GM23248 (cell line): ENCODE measurements at places on chromosomes 16 and 17.

- DNase-seq, result no peak
- no peaks in the 10 kb centered on the region for H3K27me3 ChIP-seq
Observed at GRCh38 chr16:49490321-49490705, 116.7 kb downstream of the C16orf78 start.

- no peak within 1 kb of the TSS for H3K27ac ChIP-seq
- H3K4me1 ChIP-seq, result no peaks in the 10 kb centered on the region
- peak within 1 kb of the TSS; percentile 61 for H3K4me3 ChIP-seq
- no peaks in the 10 kb centered on the region for H3K36me3 ChIP-seq
Observed at GRCh38 chr17:55264645-55265298, at the start of gene HLF. Gene HLF (plus strand): TSS chr17:55264960. CDS start chr17:55265485, 525 bp downstream.

DNA sequence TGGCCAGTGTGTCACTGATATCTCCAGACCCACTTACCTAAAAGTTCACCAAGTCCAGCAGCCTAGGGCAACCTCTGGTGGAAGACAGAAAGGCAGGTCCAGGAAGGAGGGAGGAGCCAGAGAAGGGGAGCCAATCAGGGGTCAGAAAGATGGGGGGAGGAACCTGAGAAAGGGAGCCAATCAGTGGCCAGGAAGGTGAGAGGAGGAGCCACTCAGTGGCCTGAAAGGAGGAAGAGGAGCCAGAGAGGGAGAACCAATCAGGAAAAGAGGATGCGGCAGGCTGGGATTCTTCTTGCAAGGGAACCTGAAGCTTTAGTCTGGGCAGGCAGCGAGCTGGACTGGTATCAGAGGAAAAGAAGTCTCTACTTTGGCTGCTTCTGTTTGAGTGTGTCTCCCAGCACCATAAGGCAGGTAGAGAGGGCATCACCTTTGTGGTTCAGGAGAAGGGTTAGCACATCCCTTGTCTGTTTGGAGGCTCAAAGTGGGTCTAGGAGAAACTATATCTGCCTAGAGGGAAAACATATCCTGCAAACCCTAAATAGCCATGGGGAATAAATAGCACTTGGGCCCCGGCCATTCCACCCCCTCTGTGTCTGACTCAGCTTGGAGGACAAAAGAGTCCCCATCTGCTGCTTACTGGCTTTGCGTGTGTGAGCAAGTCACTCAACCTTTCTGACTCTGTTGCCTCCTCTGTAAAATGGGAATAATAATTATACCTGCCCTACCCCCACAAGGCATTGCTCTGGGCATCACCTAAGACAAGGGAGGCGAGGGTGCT, 43.4 kb upstream of the CRHR1 start:
- peaks cover 14% of the 10 kb centered on the region; the same call in 1 of the 2 replicates for H3K27me3 ChIP-seq
- peaks cover 3% of the 10 kb centered on the region; the same call in 1 of the 2 replicates for H3K4me1 ChIP-seq
- peak; percentile 61 for DNase-seq
- no peaks in the 10 kb centered on the region for H3K36me3 ChIP-seq
- no peak overlapping the region for H3K4me3 ChIP-seq
- H3K27ac ChIP-seq, result no peak overlapping the region

DNA sequence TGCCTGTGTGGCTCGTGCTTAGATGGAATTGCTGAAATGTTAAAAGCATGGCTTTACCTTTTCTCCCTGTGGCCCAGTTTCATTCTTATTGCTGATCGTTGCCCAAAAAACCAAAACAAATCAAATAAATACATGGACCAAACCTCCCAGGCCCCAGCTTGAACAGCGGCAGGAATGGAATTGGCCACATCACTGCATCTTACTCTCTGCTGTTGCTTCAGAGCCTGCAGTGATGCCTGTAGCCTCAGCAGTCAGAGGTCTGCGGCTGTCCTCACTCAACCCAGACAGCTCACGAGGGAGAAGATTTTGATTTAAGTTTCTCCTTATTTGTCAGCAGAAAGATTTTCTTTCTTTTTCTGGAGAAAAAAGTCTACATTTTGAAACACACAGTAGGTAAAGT, 91.5 kb downstream of the NPIPB11 start:
- no peak overlapping the region for H3K4me3 ChIP-seq
- DNase-seq, result peak; percentile 12
- no peaks in the 10 kb centered on the region for H3K36me3 ChIP-seq
- no peaks in the 10 kb centered on the region for H3K27me3 ChIP-seq

DNA sequence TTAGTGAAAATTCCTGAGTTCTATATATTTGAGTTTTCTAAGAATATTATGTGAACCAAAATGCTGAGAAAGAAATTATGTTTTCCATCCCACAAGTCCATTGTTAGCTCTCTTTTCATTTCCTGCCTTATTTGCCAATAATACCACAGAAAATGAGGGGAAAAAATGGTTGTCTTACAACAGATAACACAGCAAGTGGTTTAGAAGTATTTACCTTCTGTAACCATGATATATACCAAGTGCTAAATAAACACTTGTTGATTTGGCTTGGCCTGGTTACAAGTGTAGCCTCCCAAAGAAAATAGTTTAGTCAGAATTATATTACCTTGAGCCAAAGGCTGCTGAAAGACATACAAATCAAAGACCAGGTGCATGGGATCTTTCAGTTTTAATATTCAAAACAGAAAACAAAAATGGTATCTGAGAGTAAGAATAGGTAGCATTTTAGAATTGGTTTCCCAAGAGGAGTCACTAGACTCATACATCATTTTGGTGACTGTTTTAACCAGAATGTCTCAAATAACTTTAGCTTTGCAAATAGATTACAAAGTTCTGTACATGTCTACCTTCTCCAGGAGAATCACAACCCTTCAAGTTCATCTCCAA, 439.8 kb upstream of the DYNLRB2 start:
- H3K4me3 ChIP-seq, result no peak overlapping the region
- H3K36me3 ChIP-seq, result no peaks in the 10 kb centered on the region
- peaks cover 3% of the 10 kb centered on the region; the same call in 1 of the 2 replicates for H3K4me1 ChIP-seq
- no peak overlapping the region for H3K27ac ChIP-seq
- DNase-seq, result no peak

DNA sequence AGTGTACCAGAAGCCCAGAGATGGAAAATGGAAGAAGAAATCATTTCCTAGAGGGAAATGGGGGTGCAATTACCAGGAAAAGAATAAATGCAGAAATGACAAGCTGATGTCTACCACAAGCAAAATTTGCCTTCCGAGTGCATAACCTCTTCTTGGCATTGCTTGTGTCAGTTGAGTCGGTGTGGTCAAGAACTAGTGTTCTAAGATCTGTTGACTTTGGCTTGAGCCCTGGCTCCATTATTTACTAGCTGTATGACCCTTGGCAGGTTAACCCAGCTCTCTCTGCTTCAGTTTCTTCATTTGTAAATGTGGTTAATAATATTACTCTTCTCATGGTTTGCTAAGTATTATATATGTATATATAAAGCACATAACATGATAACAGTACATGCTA, 273.0 kb upstream of the IRX5 start:
- H3K4me3 ChIP-seq, result no peak overlapping the region
- no peaks in the 10 kb centered on the region for H3K36me3 ChIP-seq
- 0 out of 2 replicates have a peak, but pooled peaks cover 3% of the 10 kb centered on the region for H3K4me1 ChIP-seq
- H3K27ac ChIP-seq, result no peak overlapping the region

DNA sequence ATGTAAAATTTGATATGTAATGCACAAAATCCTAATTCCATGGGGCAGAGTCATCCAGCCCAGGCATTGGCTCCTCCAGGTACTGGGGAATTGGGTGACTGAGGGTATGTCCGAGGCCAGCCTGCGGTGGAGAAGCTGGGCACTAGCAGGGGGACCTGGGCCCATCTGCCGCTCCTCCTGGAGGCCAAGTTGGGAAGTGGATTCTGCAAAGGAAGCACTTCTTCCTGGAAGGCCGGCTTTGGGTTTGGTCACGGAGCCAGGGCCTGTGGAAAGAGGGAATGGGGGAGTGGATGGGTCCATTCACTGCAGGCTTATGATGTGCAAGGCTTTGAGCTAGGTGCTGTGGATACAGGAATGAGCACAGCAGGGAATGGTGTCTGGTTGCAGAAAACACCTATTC, 85.8 kb downstream of the GNAO1 start:
- H3K27ac ChIP-seq, result no peak overlapping the region
- no peak overlapping the region for H3K4me3 ChIP-seq
- no peaks in the 10 kb centered on the region for H3K4me1 ChIP-seq
- H3K27me3 ChIP-seq, result no peaks in the 10 kb centered on the region; the same call in 1 of the 2 replicates

GRCh38 chr17:74011966-74012365, 191.5 kb upstream of the RPL38 start:
- DNase-seq, result no peak
- H3K27me3 ChIP-seq, result peaks cover 4% of the 10 kb centered on the region
- no peaks in the 10 kb centered on the region for H3K4me1 ChIP-seq

GRCh38 chr16:66961065-66961744, at the start of gene CES3:
Gene CES3 (plus strand): TSS chr16:66961266. CDS start chr16:66961308, 42 bp downstream.
- H3K36me3 ChIP-seq, result no peaks in the 10 kb centered on the region
- no peak within 1 kb of the TSS for H3K4me3 ChIP-seq
- peaks cover 4% of the 10 kb centered on the region; the same call in 1 of the 2 replicates for H3K27me3 ChIP-seq
- no peak within 1 kb of the TSS for H3K27ac ChIP-seq
- DNase-seq, result peak; percentile 83

DNA sequence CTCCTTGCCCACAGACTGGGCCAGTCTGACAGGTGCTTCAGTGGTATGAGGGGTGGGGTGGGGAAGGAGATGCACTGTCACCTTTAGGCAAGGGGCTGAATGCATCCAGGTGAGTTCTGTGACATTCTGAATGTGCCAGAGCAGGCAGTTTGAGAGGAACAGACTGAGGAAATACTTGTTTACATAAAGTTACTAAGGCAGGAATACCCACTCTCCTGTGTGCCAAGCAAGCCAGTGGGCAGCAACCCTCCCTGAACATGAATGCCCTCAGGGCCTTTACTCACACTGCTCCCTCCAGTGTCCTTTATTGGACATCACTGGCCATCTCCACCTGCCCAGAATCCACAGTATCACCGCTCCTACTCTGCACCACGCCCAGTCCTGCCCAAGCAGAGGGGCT, 33.1 kb upstream of the ULK2 start:
- no peak for DNase-seq
- no peaks in the 10 kb centered on the region for H3K27me3 ChIP-seq
- H3K36me3 ChIP-seq, result peaks cover 11% of the 10 kb centered on the region; the same call in 1 of the 2 replicates

GRCh38 chr17:50297407-50297865, 23.2 kb downstream of the TMEM92 start:
- no peaks in the 10 kb centered on the region for H3K4me1 ChIP-seq
- no peak overlapping the region for H3K4me3 ChIP-seq
- no peak overlapping the region for H3K27ac ChIP-seq
- no peaks in the 10 kb centered on the region for H3K36me3 ChIP-seq
- H3K27me3 ChIP-seq, result no peaks in the 10 kb centered on the region
- DNase-seq, result peak; percentile 78

DNA sequence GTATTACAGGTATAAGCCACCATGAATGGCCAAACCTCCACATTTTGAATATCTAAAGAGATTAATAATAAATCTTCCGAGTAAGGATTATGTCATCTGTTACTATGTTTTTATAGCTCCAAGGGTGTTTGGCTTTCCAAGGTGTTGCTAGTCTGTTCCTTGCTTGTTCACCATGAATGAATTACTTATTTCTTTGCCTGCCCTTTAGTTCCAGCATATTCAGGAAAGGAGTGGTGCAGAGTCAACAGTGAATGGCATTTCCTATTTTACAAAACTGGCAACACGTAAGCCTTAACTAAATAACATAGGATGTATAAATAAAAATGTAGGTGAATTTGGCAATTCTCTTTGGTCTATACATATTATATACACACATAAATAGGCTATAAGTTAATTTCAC, 70.3 kb downstream of the MYO1D start:
- H3K27ac ChIP-seq, result no peak overlapping the region
- no peak for DNase-seq
- H3K4me3 ChIP-seq, result no peak overlapping the region
- H3K4me1 ChIP-seq, result peaks cover 61% of the 10 kb centered on the region
- H3K27me3 ChIP-seq, result no peaks in the 10 kb centered on the region
- H3K36me3 ChIP-seq, result no peaks in the 10 kb centered on the region

GRCh38 chr16:83728492-83728891, 79.3 kb upstream of the HSBP1 start:
- DNase-seq, result no peak
- H3K4me1 ChIP-seq, result no peaks in the 10 kb centered on the region
- no peak overlapping the region for H3K4me3 ChIP-seq
- no peaks in the 10 kb centered on the region for H3K27me3 ChIP-seq
- H3K36me3 ChIP-seq, result no peaks in the 10 kb centered on the region

GRCh38 chr17:82008941-82009405, 13.7 kb downstream of the CENPX start:
- H3K27me3 ChIP-seq, result no peaks in the 10 kb centered on the region
- no peak overlapping the region for H3K27ac ChIP-seq
- no peaks in the 10 kb centered on the region for H3K36me3 ChIP-seq
- no peak overlapping the region for H3K4me3 ChIP-seq
- no peak for DNase-seq

- no peaks in the 10 kb centered on the region for H3K36me3 ChIP-seq
- DNase-seq, result no peak
- H3K4me1 ChIP-seq, result peaks cover 16% of the 10 kb centered on the region
- H3K4me3 ChIP-seq, result no peak overlapping the region
Observed at GRCh38 chr16:86227041-86227440, 283.3 kb upstream of the FOXF1 start.

GRCh38 chr17:5661491-5662125, 77.3 kb upstream of the NLRP1 start:
- peaks cover 7% of the 10 kb centered on the region for H3K27me3 ChIP-seq
- no peaks in the 10 kb centered on the region for H3K4me1 ChIP-seq
- no peak for DNase-seq
- no peak overlapping the region for H3K27ac ChIP-seq
- H3K4me3 ChIP-seq, result no peak overlapping the region

DNA sequence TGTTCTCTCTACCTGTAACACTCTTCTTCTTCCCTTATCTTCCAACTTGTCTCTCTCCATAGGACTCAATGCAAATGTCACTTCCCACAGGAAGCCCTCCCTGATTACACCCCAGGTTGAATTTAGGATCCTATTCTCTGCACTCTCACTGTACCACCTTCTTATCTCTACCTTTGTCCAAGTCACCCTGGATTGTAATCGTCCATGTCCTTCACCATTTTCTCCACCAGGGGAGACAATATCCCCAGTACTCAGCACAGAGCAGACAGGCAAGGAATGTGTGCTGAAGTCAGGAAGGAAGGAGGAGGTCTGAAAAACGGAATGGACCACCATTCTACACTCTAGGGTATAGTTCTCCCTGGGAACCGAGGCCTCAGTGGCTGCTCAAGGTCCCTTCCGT, 14.2 kb downstream of the C16orf82 start:
- no peaks in the 10 kb centered on the region for H3K36me3 ChIP-seq
- H3K27me3 ChIP-seq, result peaks cover 16% of the 10 kb centered on the region
- no peak overlapping the region for H3K4me3 ChIP-seq
- H3K4me1 ChIP-seq, result no peaks in the 10 kb centered on the region

- H3K4me1 ChIP-seq, result peaks cover 47% of the 10 kb centered on the region
- H3K27ac ChIP-seq, result peak overlapping the region; percentile 51; the same call in 1 of the 2 replicates
- H3K27me3 ChIP-seq, result no peaks in the 10 kb centered on the region
- no peaks in the 10 kb centered on the region for H3K36me3 ChIP-seq
Observed at GRCh38 chr16:89368604-89369249, 121.6 kb downstream of the ANKRD11 start.
